ENCODE measurements at places on chromosomes 5 and 9.

DNA sequence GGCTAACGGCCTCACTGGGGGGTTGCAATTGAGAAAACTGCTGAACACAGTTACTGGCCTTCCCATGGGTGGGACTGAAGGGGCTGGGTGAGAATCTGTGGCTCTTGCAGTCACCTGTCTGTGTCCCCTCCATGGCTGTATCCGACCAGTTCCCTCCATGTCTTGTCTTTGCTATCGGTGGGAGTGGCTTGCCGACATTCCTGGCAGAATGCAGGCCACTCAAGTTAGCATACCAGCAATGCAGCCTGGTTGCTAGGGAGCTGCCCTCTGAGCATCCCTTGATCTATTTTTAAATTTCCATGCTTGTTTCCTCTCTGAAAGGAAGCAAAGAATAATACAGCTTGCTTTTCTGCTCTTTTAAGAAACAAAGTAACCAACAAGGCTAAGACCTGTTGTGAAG lies 1509.7 kb upstream of the WWC1 start:
- DNase-seq = no peak

GRCh38 chr9:90858457-90858901 lies 56.9 kb downstream of the SYK start:
- no peak for DNase-seq

DNA sequence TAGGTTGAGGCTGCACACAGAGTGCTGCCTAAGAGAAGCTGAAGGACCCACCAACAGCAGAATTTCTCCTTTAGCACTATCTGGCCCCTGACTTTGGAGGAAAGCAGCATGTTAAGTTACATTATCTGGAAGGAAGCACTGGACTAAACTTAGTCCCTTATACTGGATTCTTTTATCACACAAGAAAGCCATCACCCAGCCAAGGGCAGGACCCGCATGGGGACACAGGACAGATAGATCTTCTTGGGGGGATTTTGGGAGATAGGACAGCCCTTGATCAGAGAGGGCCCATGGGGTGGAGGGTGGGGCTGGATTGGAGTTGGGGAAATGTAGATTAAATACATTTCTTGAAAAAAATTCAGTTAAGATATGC lies 14.4 kb downstream of the ANKRD33B start:
- DNase-seq = no peak

DNA sequence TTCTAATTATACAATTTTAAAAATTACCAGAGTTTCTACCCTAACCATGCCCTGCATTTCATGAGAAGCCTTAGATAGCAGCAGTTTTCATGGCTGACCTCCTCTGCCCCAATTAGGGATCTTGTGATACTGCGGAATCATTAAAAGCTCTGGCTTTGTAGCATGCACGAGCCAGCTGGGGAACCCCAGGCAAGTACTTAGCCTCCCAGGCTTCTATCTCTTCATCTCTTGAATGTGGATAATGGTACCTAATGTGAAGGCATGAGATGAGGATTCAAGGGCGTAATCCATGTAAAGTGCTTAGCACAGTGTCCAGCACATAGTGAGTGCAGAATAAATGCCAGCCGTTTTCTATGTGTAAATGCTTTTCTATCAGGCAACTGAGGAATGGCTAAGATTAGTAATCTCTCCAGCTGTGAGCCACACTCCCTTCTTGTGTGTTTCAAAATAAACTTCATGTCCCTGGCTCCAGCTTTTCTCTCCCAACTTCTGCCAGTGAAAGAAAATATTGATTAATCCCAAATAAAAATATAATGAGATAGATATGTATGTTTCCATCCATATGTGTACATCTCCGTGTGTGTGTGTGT lies 88.4 kb downstream of the APBA1 start:
- DNase-seq = no peak

GRCh38 chr9:77316058-77316457 lies 138.7 kb downstream of the VPS13A start:
- no peak for DNase-seq

DNA sequence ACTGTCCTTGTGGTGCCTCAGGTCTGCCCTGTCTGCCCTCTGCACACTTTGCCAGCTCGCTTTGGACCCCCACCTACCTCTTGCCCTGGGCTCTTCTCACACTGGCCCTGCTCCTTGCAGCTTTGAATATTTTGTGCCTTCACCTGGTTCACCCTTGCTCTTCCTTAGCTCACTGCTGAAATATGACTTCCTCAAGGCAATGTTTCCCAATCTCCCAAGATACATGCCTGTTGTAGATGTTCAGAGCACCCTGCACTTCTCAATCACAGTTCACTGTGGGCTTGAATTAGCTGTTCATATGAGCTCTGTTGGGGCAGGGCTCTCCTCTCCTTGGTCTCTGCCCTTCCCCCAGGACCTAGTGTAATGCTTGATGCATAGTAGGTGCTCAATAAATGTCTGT lies 8.0 kb downstream of the AFAP1L1 start:
- no peak for DNase-seq

Data from esophagus squamous epithelium (tissue), 5 donors.